ENCODE measurements at places on chromosomes 11 and 22.

DNA sequence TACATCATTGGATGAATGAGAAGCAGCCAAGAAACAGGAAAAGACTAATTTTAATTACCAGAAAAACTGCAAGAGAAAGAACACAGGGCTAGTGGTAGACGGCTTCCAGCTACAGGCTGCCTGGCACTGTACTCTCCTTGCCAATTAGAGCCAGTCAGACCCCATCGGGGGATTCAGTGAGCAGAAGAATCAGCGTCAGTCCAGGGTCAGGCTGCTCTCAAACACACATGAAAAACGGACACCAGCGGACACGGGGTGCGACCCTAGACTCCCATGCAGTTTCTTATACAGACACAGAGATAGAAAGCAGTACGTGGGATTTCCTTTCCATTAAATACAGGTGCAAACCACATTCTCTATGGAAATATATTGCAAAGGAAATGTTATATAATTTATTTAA, 1.1 kb upstream of the CNTN5 start:
- no peak for DNase-seq

GRCh38 chr11:14054116-14055107, 91.9 kb downstream of the SPON1 start:
- DNase-seq: no peak

DNA sequence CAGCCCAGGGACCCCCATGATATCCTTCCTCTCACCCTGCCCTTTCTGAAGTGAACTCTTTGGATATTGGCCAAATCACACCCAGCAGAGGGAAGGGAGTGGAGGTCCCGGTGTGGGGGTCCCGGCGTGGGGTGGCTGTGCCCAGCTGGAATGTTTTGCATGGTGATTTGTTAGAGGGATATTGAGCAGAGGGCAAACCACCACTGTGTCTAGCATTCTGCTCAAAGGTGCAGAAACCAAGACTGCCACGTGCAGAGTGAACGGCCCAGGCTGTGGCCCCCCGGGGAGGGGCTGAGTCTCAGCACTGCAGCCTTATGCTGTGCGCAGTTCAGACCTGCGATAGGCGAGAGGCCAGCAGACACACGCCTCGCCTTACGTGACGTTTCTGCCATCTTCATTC, 7.9 kb upstream of the BID start:
- no peak for DNase-seq

DNA sequence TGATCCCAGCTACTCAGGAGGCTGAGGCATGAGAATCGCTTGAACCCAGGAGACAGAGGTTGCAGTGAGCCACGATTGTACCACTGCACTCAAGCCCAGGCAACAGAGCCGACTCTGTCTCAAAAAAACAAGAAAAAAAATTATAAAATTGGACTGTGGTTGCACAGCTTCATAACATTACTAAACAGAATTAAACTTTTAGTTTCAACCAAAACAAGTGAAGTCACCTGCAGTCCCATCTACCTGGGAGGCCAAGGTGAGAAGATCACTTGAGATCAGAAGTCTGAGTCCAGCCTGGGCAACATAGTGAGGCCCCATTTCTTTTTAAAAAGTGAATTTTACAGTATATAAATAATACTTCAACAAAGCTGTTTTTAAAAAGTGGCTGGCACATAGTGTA, 47.8 kb upstream of the CD5 start:
- DNase-seq: no peak

DNA sequence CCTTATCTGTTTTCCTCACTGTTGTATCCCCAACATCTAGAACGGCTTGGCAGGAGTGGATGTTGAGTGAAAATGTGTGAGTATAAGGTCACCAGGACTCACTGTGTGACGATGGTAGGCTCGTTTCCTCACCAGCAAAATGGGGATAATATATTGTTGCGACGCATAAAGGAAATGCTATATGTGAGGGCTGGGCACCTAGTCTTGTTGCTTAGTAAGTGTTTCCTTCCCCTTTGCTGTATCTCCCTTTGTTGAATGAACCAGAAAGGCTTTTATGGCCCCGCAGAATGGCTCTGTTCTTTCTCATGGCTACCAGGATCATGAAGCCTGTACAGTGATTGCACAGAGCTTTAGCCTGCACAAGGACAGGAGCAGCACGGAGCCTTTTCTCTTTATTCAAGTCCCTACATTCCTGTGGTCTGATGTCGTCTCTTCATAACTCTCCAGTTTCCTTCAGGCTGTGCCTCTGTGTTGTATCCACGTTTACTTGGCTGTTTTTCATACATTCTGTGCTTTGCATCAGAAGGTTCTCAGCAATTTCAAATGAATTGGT, 5.4 kb downstream of the TNRC6B start:
- DNase-seq: no peak

DNA sequence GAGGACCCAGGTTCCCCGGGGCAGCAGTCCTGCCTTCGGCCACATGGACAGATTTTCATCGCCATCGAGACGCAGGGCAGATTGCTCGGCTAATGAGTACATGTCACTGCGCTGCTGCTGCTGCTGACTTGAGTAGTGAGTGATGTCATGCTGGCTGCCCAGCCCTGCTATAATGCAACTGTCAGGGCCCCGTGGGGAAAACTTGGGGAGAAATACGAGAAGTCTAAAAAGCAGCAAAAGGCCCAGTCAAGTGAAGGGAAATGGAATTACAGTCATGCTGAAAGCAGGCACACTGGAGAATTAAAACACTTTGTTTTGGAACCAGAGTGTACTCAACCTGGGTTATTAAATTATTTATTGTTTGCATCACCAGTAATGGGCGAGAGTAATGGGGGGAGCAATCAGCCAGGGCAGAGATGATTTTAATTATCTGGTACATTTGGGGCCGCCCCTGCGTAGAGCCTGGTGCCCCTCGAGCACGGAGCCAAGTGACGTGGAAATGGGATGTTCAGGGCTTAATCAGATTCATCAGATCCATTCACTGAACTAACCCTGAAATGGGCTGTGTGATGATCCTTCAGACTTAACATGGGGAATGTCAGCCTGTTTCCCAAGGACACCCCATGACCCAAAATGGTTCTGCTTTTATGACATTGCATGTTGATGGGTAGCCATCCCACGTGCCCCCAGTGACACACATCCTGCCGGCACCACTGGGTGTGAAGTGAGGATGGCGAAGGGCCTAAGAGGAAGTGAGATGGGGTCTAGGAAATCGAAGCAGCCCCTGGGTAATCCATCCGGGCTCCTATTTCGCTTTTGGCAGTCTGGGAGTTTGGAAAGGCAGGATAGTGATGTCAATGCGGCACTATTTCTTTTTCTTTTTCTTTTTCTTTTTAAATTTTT, 241.6 kb upstream of the CADM1 start:
- DNase-seq: no peak

DNA sequence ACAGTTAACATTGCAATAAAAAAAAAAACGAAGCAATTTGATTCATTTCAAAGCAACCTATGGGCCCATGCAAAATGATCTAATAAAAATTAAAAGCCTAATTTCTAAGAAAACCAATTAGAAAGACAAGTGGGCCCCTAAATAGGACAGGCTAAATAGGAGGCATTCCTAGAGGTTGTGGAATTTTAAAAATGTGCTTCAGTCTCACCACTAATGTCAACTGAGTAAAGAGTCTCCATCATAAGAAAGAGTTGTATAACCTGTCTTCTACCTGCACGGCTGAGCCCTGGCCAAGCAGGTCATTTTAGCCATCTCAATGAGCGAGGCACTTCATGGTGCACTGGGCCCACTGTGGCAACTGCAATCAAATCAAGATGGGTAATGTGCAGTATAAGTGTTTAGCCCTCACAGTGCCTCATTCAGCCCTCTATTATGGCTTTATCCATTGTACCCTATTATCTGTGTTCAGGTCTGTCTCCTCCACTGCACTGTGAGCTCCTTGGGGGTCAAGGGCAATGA, 76.4 kb downstream of the PRSS23 start:
- no peak for DNase-seq

- no peak for DNase-seq
Observed at GRCh38 chr22:44586999-44587736, 89.1 kb upstream of the RTL6 start.

GRCh38 chr11:128881221-128881620, 9.9 kb upstream of the KCNJ5 start:
- no peak for DNase-seq
